ENCODE measurements at places on chromosomes 3 and 15.

GRCh38 chr15:57410373-57410772 is 34.1 kb downstream of the CGNL1 start:
- DNase-seq, result no peak
- no peak overlapping the region for H3K4me3 ChIP-seq
- H3K36me3 ChIP-seq, result no peaks in the 10 kb centered on the region
- H3K27me3 ChIP-seq, result no peaks in the 10 kb centered on the region

- peak; percentile 7 for DNase-seq
- peaks cover 2% of the 10 kb centered on the region for H3K4me1 ChIP-seq
- no peak overlapping the region for H3K27ac ChIP-seq
- peaks cover 10% of the 10 kb centered on the region for H3K27me3 ChIP-seq
- H3K36me3 ChIP-seq, result no peaks in the 10 kb centered on the region
- H3K4me3 ChIP-seq, result no peak overlapping the region
Observed at GRCh38 chr3:13263770-13264467, 156.2 kb downstream of the NUP210 start.

DNA sequence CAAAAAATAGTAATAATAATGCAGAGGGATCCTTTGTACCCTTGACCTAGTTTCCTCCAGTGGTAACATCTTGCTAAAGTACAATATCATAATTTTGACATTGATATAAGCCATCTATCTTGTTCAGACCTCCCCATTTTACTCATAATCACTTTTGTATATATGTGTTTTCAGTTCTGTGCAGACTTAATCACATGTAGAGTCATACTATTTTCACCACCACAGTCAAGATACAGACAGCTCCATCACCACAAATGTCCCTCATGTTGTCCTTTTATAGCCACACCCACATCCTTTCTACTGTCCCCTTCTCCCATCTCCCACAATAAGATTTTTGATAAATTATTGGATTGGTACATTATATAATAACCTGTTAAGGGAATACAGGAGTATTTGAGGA is 25.4 kb downstream of the ZNF609 start:
- H3K27ac ChIP-seq, result no peak overlapping the region
- H3K4me3 ChIP-seq, result no peak overlapping the region
- DNase-seq, result no peak
- H3K27me3 ChIP-seq, result no peaks in the 10 kb centered on the region
- peaks cover 19% of the 10 kb centered on the region for H3K36me3 ChIP-seq

DNA sequence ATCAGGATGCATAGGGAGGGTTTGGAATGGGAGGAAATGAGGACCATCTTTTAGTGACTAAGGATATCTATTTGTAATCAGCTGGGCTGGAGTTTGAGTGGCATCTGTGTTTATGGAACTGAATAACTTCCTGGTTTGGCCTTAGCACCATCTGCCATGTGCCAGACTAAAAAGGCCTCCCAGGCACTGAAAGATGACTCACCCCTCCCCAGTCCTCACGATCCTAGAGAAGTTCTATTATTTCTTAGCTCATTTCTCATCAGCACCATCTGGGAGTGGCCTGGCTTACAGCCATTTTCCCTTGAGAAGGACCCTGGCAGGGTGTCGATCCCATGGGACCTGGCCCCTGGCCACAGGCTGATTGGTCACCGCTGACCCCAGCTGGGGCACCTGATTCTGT is 23.9 kb upstream of the CTXND1 start:
- H3K27me3 ChIP-seq, result peaks cover 11% of the 10 kb centered on the region
- no peak overlapping the region for H3K4me3 ChIP-seq
- no peak overlapping the region for H3K27ac ChIP-seq
- no peaks in the 10 kb centered on the region for H3K36me3 ChIP-seq
- H3K4me1 ChIP-seq, result no peaks in the 10 kb centered on the region

DNA sequence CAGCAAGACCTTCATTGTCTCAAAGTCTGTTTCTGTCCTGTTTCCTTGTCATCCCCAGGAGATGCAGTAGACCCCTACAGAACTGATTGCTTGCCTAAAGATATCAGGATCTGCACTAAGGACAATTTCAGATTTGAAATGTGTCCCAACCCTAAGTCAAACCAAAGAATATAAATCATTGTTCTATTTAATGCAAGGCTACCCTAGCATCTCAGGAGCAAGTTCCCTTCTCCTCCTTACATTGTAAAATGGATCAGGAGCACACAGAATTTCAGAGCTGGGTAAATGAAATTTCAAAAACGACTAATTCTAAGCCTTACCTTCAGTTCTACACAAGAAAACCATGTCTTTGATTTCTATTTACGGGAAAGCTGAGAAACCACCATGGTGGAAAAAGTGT is 360.9 kb upstream of the KCNH8 start:
- no peak overlapping the region for H3K27ac ChIP-seq
- no peak overlapping the region for H3K4me3 ChIP-seq
- H3K27me3 ChIP-seq, result no peaks in the 10 kb centered on the region
- DNase-seq, result no peak
- H3K36me3 ChIP-seq, result no peaks in the 10 kb centered on the region

- no peak overlapping the region for H3K27ac ChIP-seq
- no peaks in the 10 kb centered on the region for H3K36me3 ChIP-seq
- peaks cover 8% of the 10 kb centered on the region for H3K4me1 ChIP-seq
- peak overlapping the region; percentile 55 for H3K4me3 ChIP-seq
Observed at GRCh38 chr3:31918179-31919150, 62.6 kb downstream of the OSBPL10 start.

DNA sequence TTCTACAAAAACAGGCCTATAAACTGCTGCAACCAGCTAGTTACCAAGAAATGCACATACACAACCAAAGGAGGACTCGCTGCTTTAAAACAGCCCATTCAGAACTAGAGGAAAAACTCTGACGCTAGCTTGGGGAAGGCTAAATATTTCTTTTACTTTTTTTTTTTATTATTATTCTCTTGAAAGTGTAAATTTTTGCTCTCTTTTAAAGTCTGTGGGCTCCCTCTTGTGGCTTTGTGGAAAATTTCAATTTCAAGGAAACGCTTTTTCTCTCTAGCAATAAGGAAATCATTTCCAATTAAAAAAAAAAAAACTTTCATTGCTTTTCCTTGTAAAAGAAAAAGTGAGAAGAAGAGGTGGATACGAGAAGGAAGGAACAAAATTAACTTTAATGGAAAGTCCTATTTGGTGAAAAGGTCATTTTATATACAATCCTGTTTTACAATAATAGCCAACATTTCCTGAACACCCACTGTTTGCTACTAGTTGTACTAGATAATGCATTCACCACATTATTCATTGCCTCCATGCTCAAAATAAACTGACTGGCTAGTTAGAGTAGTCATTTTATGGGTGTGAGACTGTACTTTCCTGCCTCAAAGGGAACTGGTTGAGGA is 51.2 kb upstream of the SAMMSON start:
- peak; percentile 59 for DNase-seq
- peaks cover 30% of the 10 kb centered on the region for H3K36me3 ChIP-seq
- H3K27me3 ChIP-seq, result no peaks in the 10 kb centered on the region
- H3K4me1 ChIP-seq, result no peaks in the 10 kb centered on the region
- no peak overlapping the region for H3K4me3 ChIP-seq

GRCh38 chr3:22900296-22900695 is 302.8 kb upstream of the UBE2E2 start:
- H3K4me1 ChIP-seq, result no peaks in the 10 kb centered on the region
- no peak overlapping the region for H3K27ac ChIP-seq
- H3K4me3 ChIP-seq, result no peak overlapping the region
- DNase-seq, result no peak
- H3K27me3 ChIP-seq, result no peaks in the 10 kb centered on the region
- H3K36me3 ChIP-seq, result no peaks in the 10 kb centered on the region

- H3K4me1 ChIP-seq, result no peaks in the 10 kb centered on the region
- no peaks in the 10 kb centered on the region for H3K36me3 ChIP-seq
- H3K4me3 ChIP-seq, result no peak overlapping the region
- no peaks in the 10 kb centered on the region for H3K27me3 ChIP-seq
- no peak for DNase-seq
Observed at GRCh38 chr3:20572473-20572872, 386.5 kb upstream of the SGO1 start.

GRCh38 chr3:107421170-107421792 is 44.0 kb downstream of the CCDC54 start:
- H3K4me3 ChIP-seq, result no peak overlapping the region
- no peaks in the 10 kb centered on the region for H3K4me1 ChIP-seq
- no peaks in the 10 kb centered on the region for H3K27me3 ChIP-seq
- peak; percentile 77 for DNase-seq
- H3K27ac ChIP-seq, result no peak overlapping the region

GRCh38 chr3:52525680-52526561 is 7.7 kb downstream of the NT5DC2 start:
- DNase-seq, result no peak
- H3K4me3 ChIP-seq, result no peak overlapping the region
- H3K4me1 ChIP-seq, result peaks cover 26% of the 10 kb centered on the region
- no peak overlapping the region for H3K27ac ChIP-seq
- no peaks in the 10 kb centered on the region for H3K27me3 ChIP-seq

DNA sequence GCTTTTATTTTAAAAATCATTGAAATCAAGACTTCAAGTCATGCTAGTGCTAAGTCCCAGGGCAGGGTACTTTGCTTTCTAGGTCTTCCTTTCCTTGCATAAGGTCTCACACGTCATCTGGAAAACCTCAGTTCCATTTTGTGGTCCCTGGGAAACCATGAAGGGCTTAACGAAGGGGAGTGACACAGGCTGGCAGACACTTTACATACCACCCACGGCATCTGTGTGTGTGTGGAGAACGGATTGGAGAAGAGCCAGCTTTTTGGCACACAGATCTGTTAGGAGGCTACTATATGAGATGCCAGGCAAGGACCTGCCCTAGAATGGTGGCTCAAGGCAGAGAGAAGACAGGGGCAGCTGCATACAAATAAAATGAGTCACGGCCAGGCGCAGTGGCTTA is 107.5 kb upstream of the NSMCE3 start:
- H3K36me3 ChIP-seq, result no peaks in the 10 kb centered on the region
- H3K27ac ChIP-seq, result no peak overlapping the region
- no peak overlapping the region for H3K4me3 ChIP-seq
- DNase-seq, result no peak
- peaks cover 3% of the 10 kb centered on the region for H3K27me3 ChIP-seq
